Activated CD4-positive, alpha-beta T cell treated with anti-CD3 and anti-CD28 coated beads for 48 hours (primary cell): ENCODE measurements at places on chromosomes 7 and 10.

DNA sequence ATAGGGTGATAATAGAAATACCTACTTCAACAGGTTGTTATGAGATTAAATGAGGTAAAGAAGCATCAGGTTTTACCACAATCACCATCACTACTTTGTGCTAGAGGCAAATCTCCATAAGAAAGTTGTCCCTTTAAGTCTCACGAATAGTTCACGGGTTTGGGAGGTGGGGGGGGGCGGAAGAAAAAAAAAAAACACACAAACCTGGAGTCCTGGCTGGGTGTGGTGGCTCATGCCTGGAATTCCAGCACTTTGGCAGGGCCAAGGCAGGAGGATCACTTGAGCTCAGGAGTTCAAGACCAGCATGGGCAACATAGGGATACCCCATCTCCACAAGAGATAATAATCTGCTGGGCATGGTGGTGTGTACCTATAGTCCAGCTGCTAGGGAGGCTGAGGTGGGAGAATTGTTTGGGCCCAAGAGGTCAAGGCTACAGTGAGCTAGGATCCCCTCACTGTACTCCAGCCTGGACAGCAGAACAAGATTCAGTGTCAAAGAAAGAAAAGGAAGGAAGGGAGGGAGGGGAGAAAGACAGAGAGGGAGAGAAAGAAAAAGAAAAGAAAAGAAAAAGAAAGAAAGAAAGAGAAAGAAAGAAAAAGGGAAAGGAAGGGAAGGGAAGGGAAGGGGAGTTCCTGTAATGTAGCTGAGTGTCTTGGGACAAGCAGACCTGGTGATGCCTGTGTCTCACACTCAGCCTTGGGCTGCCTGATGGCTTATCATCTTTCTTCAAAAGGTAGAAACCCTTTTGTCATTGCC is 231.4 kb downstream of the CREB5 start:
- no peak for DNase-seq

DNA sequence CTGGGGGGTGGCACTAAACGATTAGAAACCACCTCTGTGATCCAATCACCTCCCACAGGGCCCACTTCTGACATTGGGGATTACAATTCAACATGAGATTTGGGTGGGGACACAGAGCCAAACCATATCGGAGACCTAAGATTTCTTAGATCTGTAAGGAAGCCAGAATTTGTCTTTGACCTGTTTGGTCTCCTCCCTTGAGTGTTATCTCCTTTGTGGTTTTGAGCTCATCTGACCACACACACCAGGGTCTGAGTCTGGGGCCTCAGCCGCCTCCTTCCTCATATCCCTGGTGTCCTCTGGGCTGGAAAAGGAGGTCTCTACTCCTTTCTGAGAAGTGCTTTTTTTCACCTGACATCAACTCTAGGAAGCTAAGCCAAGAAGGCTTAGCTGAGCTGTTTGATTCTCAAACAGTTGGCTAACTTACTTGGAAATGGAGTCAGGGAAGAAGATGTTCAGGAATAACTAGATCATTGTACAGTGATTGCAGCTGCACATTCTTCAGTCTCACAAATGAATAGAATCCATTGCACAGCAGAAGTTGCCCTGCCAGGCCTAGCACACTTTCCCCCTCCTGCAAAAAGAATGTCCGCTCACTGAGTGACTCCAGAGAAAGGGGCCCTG is 167.4 kb downstream of the ARHGAP21 start:
- no peak for DNase-seq

- no peak for DNase-seq
Measured at GRCh38 chr7:77501192-77501515, 35.9 kb upstream of the PTPN12 start.

DNA sequence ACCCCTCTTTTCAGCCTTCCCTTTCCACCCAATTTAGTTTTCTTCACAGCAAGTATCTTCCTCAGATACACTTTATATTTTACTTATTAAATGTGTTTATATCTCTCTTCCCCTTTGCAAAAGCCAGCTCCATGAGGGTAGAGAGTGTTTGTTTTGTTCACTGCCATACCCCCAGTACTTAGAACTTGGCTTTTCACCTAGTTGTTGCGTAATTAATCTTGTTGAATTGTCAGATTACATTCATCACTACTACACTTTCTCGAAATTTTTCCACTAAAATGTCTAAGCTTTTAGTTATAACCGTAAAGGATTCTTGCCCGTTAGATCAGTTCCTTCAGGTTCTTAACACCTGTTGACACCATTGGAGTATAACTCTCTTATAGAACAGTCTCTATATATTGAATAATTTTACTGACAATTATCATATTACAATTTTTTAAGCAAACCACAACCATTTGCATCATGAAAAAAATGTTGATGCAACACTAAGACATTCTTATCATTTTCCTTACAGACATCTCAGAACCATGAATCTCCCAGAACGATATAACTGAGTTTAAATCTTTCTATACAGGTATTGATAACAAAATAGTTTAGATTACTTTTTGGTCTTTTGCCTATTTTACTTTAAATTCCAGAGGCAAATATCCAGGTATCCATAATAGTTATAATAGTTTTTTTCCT is 29.9 kb downstream of the VWDE start:
- no peak for DNase-seq

DNA sequence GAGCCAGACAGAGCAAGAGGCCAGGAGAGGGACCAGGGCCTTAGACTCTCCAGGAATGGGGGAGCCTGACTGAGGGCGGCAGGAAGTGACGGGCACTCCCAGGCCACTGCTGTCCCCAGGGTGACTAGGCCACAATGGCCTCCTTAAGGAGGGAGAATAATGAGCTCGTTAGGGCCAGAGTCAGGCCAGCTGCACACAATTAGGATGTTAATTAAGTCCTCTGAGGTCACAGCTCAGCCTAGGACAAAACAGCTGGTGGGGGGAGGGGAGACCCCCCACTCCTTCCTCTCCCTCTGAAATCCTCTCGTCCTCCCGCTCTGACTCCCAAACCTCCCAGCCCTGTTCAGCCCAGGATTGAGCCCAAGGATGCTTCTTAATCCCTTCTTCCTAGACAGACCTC is 143.0 kb downstream of the NEURL1 start:
- no peak for DNase-seq

GRCh38 chr7:46715579-46715978 is 794.5 kb upstream of the IGFBP3 start:
- no peak for DNase-seq

DNA sequence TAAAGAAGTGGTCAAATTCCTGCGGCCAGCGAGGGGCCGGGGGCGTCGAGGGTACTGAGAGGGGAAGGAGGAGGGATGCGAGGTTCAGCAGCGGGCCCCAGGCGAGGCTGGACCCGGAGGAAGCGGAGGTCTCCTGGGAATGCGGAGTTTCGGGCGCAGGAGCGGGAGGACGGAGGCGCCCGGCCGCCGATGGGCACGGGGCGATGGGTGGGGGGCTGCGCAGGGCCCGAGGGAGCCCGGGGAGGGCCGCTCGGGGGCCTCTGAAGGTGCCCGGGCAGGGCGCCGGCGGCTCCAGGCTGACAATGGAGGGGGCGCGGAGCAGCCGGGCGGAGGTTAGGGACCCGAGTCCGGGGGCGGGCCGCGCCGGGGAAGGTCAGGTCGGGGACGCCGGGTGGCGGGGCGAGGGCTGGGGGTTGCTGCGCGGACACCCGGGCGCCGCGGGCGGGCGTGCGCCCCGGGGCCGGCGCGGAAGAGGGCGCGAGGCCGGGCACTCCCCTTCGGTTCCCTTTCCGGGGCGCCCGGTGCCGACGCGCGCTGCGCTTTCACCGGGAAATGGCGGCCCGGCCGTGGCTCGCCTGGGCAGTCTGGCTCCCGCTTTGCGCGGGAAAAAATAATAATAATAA is 683 bp downstream of the MACROH2A2 start:
- DNase-seq, result peak; percentile 21

DNA sequence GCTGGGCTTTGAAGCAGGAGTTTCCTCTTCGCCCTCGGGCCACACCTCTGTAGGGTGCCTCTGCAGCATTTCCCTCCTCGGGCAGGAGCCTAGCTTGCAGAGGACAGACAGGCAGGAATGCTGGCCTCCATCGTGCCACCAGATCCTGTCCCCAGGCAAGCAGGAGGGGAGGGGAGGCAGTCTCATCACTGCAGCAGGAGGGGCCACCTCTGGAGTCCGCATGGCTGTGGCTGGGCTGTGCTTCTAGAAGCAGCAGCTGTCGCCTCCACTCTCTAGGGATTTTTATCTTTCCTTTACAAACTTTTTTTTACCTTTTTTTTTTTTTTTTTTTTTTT is 181.4 kb downstream of the CUX1 start:
- no peak for DNase-seq

GRCh38 chr7:101673951-101674350 is 44.9 kb upstream of the MYL10 start:
- DNase-seq, result no peak

GRCh38 chr7:16062269-16062668 is 359.1 kb downstream of the CRPPA start:
- DNase-seq, result no peak

- no peak for DNase-seq
Measured at GRCh38 chr7:36185756-36186155, 32.7 kb downstream of the EEPD1 start.

GRCh38 chr10:91768123-91768522 is 30.1 kb upstream of the TNKS2 start:
- DNase-seq, result no peak

GRCh38 chr7:17558558-17559332 is 260.3 kb downstream of the AHR start:
- DNase-seq, result no peak

DNA sequence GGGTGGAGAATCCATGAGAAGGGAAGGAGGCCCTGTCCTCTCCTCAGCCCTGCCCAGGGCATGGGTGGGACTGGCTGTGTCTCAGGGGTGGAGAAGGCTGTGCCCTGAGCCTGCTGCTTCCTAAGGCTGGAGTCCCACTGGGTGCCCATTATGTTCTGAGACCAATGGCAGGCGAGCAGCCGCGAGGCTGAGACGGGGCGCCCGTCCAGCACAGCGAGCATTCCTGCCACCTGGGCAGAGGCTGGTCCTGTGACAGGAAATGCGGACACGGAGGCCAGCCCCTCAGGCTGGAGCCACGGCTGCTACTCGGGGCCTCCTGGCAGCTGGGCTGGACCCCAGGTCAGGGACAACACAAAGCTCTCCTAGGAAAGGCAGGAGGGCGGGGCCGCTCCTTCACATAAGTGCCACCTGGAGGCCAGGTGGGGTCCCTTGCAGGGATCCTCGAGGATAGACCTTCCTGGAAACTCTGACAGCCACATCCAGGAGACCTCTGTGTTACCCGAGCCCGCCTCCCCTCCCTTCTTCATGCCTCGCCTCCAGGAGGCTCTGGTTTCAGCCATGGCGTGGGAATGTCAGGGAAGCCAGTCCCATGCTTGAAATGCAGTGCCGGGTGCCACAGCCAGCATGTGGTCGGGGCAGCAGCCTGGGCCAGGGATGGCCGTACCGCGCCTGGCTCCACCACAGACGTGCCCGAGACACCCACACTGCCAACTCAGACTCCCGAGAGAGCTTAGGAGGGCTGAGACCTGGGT is 173.9 kb downstream of the USP6NL start:
- DNase-seq, result no peak

DNA sequence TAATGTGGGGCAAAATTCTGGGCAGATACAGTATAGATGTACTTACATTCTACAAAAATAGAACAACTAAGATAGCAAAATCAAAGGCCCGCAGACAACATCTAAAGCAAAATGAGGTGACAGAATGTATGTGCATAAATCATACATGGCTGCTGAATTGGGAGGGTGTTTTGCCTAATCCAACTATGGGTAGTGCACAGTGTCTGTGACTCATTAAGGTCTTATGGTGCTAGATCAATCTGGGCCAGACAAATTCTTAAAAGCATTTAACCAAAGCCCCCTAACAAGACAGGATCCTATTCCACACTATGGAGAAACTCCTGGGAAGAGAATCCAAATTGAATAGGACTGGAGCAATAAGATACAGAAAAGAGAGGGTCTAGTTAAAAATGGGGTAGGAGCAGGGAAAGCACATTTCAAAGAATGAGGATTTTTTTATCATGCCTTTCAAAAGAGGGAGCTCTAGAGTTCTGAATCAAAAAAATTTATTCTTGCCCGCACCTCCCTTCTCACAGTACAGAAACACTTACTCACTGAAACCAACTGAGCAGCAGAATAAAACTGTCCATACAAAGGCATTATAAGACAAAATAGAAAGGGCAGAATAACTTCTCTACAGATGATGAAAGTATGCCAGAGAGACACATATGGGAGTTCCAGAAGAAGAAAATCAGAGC is 181.3 kb downstream of the RNLS start:
- no peak for DNase-seq

DNA sequence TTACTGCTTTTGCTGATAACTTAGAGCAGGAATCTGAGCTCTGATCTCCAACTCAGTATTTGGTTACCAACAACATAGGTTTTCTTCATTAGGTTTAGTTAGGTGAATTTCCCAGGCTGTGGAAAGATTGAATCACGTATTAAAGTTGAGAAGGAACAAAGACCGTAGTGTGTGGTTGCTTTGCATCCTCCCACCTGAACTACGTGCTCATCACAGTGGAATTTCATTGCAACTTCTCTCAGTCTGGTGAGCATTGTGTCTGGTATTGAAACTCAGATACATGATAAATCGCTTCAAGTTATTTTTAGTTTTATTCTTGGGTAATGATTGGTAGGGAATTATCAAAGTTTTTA is 139.4 kb upstream of the AKR1E2 start:
- DNase-seq, result peak; percentile 42

DNA sequence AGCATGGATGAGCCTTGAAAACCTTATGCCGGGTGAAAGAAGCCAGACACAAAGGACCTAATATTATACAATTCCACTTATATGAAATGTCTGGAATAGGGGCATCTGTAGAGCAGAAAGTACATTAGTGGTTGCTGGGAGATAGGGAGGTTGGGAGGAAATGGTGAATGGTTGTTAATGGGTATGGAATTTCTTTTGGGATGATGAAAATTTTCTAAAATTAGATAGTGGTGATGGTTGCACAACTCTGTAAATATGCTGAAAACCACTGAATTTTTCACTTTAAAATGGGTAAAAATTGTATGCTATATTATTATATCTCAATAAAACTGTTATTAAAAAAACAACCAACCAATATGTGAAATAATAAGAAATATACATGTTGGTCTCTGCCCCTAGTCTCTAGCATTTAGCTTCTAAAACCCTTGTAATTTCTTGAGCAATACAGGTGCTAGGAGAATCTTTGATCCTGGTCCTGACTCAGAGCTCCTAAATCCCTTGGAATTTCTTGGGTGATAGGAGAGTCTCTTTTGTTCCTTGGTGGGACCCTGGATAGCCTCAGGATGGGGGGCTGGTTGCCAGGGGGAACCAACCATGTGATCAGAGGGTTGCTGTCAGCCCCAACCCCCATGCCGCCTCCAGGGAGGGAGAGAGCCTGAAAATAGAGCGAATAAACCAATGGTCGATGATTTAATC is 64.0 kb downstream of the TACR2 start:
- DNase-seq, result no peak

GRCh38 chr7:84900215-84900614 is 286.6 kb downstream of the SEMA3D start:
- no peak for DNase-seq

GRCh38 chr10:33506838-33507661 is 172.6 kb upstream of the NRP1 start:
- no peak for DNase-seq

GRCh38 chr10:118810796-118811505 is 56.2 kb upstream of the CACUL1 start:
- DNase-seq, result no peak

- no peak for DNase-seq
Measured at GRCh38 chr7:24769014-24769830, 12.0 kb upstream of the GSDME start.

GRCh38 chr10:103316087-103316486 is 34.9 kb downstream of the PCGF6 start:
- DNase-seq, result no peak
